IPS-NIHi11 (cell line): ENCODE measurements at places on chromosomes 6 and 20.

DNA sequence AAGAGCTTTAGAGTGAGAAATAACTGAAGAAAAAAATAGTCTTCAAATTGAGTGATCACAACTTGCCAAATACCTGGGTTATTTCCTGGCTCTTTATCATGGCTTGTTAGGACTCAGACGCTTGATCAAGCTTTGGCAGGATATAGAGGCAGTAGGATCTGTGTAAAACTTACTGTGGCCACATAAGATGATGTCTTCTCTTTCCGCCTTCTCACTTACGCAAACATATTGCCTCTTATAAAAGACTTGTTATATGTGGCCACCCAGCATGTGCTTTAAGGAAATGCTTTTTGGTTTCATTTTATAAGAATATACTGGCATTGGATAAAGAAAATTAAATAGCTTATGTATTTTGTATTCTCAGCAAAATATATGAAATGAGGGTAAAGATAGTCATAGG lies 101.8 kb upstream of the AKIRIN2 start:
- no peak for DNase-seq

DNA sequence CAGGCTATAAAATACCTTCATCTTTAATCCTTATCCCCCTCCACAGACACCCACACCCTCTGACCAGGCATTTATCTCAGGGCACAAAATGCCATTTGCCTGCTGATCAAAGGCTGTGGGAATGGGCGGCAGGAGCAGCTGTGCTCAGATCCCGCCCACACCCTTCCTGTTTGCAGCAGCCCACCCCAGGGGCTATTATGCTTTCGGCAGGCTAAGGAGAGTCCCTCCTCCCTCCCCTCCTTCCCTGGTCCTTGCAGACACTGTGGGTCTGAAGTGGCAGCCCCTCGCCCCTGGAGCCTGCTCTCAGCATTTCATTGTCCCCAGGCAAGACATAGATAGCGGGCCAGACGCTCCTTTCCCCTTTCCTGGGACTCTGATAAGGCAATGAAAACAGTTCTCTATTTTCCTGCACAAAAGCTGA lies 220.8 kb upstream of the HEY2 start:
- peak; percentile 81 for DNase-seq

- DNase-seq = no peak
Measured at GRCh38 chr6:111061508-111061907, 25.8 kb upstream of the SLC16A10 start.

GRCh38 chr6:162640756-162641155 lies 86.8 kb downstream of the PRKN start:
- DNase-seq = no peak

- DNase-seq = no peak
Measured at GRCh38 chr6:57257911-57258541, 35.9 kb upstream of the RAB23 start.

DNA sequence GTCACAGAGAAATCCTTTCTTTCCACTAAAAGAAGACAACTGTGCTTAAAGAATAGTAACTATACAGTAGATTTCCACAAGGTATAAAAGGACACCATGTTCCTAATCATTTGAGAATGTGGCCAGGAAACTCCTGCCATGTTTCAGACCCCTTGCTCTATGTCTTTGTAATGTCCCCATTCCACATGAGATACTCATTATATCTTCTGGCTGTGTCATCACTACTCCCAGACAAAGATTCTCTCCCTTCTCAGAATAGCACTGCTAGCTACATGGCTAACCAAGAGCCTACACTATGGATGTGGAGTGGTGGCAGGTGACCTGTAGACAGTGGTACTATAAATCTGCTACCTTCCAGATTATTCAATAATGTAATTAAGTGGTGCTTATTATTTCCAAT lies 218.1 kb upstream of the MCHR2 start:
- no peak for DNase-seq

- DNase-seq = no peak
Measured at GRCh38 chr6:16690608-16691142, 70.6 kb downstream of the ATXN1 start.

GRCh38 chr6:104325341-104326172 lies 534.2 kb downstream of the HACE1 start:
- DNase-seq = peak; percentile 34

DNA sequence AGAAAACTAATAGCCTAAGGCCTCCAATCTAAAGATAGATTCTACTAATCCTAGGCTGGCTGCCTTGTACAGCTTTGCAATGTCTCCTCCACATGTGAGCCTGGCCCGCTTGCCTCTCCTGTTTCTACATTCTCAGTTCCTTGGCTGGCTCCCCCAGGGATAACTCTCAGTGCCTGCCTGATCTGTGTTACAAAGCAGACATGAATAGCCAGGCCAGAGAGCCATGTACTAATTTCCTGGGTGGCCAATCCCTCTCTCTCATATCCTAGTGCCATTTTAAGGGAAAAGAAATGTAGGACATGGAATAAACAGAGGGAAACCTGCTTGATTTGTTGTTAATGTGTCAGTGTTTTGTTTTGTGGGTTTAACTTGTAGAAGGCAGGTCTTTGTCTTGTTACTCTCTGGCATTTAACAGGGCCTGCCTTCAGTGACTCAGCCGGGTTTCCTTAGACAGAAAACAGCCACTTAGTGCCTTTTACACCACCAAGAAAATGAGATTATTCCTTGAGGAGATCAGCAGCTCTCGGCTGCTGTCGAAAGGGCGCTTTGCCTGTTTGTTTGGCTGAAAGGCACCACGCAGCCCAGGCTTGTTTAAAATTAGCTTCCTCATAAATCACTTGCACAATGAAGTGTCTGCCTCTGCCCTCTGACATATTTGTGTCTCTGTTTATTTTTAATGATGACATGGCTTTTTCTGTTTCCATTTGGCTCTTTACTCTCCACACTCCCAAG lies 702.7 kb downstream of the MAFB start:
- DNase-seq = peak; percentile 52
